Activated CD4-positive, alpha-beta T cell treated with anti-CD3 and anti-CD28 coated beads for 48 hours (primary cell): ENCODE measurements at places on chromosomes 5 and 9.

- DNase-seq: no peak
These were observed 56.8 kb downstream of the PUM3 start for GRCh38 chr9:2787065-2787464.

- DNase-seq: no peak
These were observed 39.4 kb downstream of the LURAP1L start for GRCh38 chr9:12813960-12814876.

DNA sequence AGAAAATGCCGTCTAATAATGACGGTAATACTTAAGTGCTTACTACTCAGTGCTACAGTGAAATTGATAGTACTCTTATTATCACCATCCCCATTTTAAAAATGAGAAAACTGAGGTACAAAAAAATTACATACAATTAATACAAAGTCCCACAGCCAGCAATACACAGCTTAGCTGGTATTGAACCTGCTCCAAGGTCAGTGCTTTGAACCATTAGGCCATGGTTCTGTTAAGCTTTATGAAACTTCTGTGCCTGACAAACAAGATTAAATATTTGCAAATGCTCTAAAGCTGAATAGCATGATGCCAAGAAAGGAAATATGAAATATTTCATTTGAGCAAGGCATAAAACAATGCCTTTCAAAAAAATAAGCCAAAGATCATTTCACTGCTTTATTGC, 357.2 kb downstream of the ARRDC3 start:
- no peak for DNase-seq

DNA sequence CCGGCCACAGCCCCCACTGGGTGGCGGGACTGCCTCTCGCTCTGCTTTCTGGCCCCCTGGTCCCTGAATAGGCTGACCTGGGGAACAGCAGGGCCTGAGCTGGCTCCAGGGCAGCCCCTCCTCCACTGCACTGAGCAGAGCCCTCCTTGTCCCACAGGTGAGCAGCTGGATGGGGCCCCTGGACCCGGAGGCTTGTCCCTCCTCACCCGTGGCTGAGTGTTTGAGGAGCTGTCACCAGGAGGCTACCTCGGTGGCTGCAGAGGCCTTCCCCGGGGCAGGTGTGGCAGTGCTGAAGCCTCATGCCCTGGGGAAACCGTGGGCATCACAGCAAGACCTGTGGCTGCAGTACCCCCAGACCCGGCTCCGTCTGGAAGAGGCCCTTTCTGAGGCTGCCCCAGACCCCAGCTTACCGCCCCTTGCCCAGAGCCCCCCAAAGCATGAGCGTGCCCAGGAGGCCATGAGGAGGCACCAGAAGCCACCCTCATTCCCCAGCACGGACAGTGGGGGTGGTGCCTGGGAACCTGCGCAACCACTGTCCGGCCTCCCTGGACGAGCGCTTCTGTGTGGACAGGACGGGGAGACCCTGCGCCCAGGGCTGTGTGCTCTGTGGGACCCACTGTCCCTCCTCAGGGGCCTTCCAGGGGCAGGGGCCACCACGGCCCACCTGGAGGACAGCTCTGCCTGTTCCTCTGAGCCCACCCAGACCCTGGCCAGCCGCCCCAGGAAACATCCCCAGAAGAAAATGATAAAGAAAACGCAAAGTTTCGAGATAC, 28.5 kb upstream of the LRRC14B start:
- no peak for DNase-seq

- no peak for DNase-seq
These were observed 67.4 kb downstream of the CTSL start for GRCh38 chr9:87793292-87793691.

- peak; percentile 70 for DNase-seq
These were observed 36.8 kb downstream of the C9orf50 start for GRCh38 chr9:129584136-129584535.
